ENCODE measurements at places on chromosomes 1 and 21.

- DNase-seq = no peak
These were observed 98.5 kb downstream of the TRIM11 start for GRCh38 chr1:228308085-228308601.

DNA sequence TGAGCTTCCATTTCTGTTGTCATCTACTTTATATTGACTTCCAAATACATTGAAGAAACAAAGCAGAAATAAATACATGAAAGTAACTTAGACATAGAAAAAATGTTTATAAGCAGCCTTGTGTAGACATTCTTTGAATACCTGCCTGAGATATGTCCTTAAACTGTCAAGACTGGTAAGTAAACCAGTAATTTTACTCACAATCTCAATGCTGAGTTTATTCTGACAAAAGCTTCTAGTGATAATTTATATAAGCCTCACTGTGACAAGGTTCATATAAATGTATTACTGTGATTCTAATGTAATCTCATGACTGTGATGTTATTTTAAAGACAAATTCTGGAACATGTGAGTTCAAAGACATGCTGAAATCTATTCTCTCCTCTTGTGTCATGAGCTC, 516.7 kb upstream of the B3GALT2 start:
- DNase-seq = no peak

DNA sequence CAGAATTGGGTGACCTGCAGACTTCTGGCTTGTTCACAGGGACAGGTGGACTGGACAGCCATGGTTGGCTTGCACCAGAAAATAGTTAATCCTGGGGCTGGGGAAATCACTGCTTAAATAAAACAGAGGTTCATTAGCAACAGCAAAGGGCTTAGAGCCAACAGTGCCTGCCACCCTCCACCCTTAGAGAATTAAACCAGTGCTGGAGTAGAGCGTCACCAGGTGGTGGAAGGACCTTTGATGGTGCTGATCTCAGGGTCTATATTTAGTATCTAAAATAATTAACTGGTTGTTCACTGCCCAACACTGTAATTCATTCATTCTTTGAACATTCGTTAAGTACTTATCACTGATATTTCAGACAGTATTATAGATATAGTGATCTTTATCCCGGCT, 34.7 kb upstream of the PDE9A start:
- no peak for DNase-seq

GRCh38 chr1:33099290-33100118, 18.6 kb downstream of the AZIN2 start:
- peak; percentile 69 for DNase-seq

DNA sequence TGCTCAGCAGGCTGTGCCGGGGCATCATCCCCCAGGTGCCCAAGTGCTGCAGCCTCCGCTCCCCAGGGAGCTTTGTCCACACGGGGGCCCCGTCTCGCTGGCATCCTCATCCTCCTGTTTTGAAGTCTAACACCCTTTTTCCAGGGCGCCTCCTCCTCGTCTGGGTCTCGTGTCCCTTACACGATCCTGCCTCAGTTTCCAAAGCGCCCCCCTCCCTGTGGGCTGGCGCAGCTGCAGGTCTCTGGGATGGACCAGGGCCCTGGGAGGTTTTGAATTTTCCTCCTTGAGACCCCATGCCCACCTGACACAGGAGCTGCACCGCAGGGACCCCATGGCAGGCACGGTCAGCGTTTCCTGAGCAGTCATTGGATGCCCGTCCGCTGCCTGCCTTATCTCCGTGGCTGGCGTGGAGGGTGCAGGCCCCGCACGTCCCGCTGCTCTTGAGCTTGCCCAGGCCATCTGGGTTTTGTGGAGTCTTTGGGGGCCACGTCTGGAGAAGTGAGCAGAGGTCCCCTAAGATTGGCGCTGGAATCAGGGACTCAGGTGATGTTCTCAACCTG, 37.4 kb upstream of the DIP2A start:
- no peak for DNase-seq

DNA sequence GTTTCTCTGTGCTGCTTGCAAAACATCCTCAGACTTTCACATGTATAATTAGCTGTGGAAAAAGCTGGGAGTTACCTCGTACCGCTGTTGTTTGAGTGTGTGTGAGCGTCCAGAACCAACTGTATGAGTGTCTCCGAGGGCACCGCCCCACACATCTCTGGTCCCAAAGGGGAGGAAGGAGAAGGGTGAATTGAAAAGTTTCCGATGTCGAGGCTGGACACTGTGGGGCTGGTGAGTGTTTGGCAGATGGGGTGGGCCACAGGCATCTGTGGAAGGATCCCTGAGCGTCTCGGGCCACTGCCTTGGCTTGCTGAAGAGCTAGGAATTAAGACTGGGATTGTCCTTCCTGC, 1.2 kb downstream of the ATP2B4 start:
- peak; percentile 29 for DNase-seq
